Stimulated activated CD4-positive, alpha-beta T cell treated with anti-CD3 and anti-CD28 coated beads, Interleukin-1b, Interleukin-23, amount 100 ng/mL, for 24 hours (primary cell): ENCODE measurements at places on chromosomes 5 and 9.

GRCh38 chr9:84874596-84874995, 205.1 kb downstream of the NTRK2 start:
- DNase-seq = no peak

DNA sequence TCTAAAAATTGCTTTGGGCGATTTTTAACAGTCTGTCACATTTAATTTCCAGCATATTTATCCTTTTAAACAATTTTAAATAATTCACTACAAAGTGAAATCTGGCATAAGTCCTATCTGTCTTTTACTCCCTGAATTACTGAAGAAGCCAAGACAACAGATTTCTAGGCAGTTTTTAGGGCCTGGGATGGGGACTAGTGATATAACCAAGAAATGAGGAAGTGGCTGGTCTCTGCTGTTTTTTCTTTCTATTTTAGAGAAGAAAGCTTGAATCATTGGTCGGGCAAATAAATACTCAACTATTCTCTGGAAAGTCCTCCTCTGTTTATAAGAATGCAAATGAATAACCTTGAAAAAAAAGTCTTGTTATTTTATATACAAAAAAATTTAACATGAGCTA, 79.7 kb upstream of the SSBP2 start:
- no peak for DNase-seq

DNA sequence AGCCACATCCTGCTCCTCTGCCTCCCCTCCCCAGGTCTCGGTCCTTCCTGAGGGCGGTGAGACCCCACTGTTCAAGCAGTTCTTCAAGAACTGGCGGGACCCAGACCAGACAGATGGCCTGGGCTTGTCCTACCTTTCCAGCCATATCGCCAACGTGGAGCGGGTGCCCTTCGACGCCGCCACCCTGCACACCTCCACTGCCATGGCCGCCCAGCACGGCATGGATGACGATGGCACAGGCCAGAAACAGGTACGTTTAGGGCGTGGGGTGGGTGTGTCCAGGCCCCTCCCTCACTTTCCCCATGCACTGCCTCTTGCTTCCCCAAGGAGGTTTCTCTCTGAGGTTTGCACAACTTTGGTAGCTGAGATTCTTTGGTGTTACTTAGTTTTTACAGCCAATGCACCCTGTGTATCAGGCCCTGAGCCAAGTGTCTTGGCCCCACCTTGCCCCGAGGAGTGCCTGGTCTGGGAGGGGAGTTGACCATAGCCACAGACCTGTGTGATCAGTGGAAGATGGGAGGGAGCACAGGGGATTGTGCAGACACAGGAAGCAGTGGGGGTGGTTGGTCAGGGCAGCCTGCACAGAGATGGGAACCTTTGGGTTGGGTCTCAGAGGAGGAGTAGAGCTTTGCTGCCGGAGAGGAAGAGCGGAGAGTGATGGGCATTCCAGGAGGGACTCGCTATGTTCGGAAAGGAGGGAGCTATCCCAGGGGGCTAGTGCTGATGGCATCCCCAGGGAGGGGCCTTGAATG, 50.8 kb downstream of the GSN start:
- DNase-seq = no peak

- no peak for DNase-seq
Observed at GRCh38 chr9:114619191-114619761, 8.2 kb downstream of the TMEM268 start.

DNA sequence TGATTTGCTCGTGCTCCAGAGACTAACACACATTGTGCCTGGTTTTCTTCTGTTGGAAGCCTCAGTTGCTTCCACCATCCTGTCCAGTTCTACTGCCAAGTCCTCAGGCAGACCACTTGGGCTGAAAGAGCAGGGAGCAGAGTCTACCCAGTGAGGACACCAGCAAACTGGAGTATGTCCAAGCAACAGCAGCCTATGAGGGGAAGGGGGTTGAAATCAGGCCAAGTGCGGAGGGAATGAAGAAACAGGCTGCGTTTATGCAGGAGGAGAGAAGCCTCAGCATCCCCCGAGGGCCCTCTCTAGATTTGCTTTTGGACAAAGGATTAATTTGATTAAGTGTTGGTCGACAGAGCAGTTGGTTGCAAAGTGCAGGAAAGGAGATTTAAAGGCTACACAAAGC, 14.5 kb downstream of the DOCK2 start:
- no peak for DNase-seq

DNA sequence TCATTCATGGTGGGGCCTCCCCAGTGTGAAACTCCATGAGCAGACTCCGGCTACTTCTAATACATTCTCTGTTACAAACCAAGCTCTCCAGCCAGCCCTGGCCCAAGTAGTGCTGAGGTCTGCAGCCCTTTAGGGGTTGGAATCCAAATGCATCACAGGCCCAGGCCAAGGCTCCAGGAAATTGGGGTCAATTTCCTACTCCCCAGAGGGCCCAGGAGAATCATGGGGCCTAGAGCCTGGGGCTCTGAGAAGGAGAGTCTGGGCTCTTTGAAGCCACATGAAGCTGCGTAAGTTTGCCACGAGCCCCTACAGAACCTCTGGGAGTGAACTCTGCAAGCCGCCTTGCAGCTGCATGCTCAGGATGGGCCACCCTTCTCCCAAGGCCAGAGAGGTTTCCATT, 206.4 kb downstream of the PAPPA start:
- DNase-seq = no peak

- DNase-seq = no peak
Observed at GRCh38 chr5:59058237-59058636, 475.4 kb downstream of the RAB3C start.

GRCh38 chr9:100350188-100350587, 2.6 kb downstream of the TEX10 start:
- no peak for DNase-seq

DNA sequence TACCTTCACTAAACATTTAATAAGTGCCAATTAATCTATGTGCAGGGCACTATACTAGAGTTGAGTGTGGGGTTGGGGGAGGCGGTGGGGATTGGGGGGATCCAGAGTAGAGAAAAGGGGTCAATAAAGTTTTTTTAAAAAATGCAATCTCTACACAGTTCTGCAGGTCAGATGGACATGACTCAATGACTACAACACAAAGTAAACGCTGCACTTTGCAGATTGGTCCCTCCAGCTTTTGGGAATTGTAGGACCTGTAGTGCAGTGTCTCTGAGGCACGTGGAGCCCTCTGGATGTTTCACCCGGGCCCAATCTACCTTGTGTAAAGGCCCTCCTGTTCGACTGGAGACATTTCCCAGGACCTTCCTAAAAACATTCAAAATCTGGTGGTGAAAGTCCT, 43.5 kb downstream of the SEMA6A start:
- no peak for DNase-seq

- no peak for DNase-seq
Observed at GRCh38 chr9:36461323-36461722, 61.3 kb upstream of the RNF38 start.

GRCh38 chr5:124921694-124922093, 175.3 kb upstream of the ZNF608 start:
- no peak for DNase-seq

GRCh38 chr9:125428902-125429467, 167.4 kb downstream of the GAPVD1 start:
- DNase-seq = no peak

- DNase-seq = no peak
Observed at GRCh38 chr5:22649074-22649473, 204.1 kb downstream of the CDH12 start.

DNA sequence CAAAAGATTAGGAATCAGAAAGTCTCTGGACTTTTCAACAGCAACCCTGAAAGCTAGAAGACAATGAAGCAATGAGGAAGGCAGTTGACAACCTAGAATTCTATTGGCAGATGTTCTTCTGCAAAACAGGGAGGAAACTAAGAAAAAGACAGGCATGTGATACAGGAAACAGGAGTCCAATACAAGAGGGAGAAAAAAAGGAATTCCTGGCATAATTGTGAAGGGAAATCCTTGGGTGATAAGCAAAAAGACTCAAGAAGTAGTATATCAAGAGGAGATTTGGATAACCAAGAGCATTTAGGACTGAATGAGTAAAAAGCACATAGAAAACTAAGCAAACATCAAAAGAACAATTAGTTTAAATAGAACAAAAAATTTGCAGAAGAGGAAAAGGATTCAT, 58.6 kb downstream of the LPAR1 start:
- no peak for DNase-seq

DNA sequence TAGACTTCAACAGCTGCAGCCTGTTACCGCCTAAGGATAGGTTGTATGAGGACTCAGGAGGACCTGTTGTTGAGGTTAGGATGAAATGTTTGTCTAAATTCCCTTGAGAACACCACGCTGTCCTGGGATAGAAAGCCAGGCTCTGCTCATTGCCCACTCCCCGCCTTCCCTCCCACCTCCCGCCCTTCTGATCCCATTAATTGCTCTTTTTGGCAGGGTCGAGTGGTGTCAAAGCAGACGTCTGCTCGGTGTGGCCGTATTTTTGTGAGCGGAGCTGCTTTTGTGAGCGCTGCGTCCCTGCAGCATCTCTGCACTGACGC, 62.3 kb downstream of the SPATA31C2 start:
- DNase-seq = no peak

- no peak for DNase-seq
Observed at GRCh38 chr5:59496524-59497134, 396.9 kb downstream of the PDE4D start.

GRCh38 chr9:34332076-34332964, 3.0 kb downstream of the NUDT2 start:
- DNase-seq = no peak

DNA sequence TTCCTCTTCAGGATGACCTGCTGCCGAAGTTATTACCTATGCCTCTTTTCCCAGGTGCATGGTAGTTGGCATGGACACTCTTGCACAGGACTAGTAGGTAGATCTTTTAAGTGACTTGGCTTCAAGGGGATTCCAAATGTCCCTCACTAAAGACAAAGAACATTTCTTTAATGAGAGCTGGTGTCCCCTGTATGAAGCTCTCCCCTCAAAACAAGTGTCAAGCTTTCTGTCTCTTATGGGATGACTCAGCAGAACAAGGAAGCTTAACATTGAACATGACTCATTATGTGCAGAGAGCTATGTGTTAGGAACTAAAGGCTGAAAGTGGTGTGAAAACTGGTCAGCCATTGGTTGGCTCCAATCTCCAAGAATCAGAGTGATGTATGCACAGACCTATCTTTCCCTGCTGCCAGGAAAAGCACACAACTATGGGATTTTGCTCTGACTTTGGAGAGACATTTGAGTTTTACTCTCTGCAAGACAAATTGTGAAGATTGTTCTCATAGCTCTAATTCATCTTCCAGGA, 120.5 kb downstream of the PRDM6 start:
- DNase-seq = no peak

GRCh38 chr9:127571971-127572370, 40.1 kb upstream of the STXBP1 start:
- no peak for DNase-seq

- DNase-seq = no peak
Observed at GRCh38 chr5:68746220-68746619, 347.6 kb upstream of the SLC30A5 start.

- no peak for DNase-seq
Observed at GRCh38 chr5:67170767-67171166, 25.8 kb downstream of the CD180 start.
